KBM-7 (cell line): ENCODE measurements at places on chromosomes 1 and 21.

DNA sequence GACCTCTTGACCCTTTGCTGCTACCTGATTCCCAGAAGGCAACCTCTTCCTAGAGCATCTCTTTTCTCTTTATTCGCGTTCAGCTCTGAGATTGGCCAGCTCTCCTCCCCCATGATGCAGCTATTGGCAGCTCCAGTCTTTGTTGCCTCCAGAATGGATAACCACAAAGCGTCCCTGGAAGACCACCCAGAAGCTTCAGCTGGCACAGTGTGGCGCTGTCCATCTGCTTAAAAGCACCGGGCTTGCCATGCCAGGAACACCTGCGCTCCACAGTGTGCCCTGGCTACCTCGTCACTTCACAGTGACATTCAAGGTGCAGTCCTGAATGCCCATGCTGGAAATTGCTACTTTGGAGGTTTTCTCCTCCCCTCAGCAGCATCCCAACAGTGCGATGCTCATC is 353.9 kb downstream of the LMO4 start:
- no peak for DNase-seq

DNA sequence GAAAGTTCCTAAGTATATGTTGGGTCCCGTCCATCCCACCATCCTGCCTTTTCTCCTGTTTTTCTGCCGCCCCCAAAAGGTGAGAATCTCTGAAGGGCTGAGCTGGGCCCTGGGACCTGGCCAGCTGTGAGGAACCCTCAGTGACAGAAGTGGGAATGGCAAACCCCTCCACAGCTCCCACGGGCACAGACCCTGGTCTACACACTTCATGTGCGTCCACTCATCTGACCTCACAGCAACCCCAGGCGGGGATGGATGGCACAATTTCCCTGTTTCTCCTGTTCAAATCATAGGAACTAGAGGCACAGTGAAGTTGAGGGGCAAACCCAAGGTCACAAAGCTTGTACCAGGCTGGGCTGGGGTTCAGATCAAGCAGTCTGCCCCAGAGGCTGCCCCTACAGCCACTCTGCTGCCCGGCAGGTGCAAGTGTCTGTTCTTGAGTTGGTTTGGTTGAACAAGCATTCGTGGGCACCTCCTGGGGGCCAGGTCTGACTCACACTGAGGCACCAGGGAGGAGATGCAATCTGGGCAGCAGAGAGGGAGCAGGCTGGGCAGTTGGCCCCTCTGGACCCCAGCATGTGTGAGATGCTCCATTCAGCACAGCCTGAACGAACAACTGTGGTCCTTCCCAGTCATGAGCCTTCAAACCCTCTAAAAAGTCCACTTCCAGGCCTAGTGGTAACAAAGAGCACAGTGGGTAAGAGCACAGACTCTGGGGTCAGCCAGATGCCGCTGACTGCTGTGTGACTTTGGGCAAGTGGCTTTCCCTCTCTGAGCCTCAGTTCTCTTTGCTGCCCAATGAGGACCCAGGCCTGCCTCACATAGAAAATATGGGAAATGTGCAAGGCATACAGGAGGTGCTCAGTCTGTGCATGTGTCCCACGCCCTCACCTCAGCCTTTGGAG is 4.0 kb downstream of the EDN2 start:
- no peak for DNase-seq

DNA sequence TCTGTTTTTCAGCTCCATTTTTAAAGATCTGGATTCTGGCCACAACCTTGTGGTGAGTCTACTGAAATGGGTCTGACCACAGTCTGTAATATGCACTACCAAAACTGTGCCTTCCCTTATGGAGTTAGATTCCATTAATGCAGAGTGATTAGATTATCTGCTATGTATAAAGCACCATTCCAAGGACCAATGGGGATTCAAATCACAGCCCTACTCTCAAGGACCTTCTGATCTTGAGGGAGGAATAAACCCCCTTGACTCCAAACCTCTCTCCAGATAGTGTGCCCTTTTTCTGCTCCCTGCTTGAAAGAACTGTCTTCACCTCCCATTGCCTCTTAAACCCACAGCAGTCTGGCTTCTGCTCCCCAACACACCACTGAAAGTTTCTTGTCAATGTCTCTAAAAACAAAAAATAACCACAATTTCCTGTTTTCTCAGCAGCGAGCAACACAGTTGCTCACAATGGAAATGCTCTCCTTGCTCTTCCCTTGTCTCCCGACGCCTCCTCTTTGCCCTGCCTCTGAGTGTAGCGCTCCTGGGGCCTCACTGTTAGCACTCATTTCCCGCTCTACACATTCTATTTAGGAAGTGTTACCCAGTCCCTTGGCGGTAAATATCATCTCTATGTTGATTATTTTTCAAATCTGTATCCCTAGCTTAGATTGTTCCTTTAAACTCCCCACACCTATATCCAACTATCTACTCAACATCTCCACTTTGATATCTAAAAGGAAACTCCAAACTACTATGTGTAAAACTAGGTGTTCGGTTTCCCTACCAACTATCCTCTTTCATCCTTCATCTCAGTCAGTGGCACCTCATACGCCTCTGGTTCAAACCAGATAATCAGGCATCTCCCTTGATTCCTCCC is 13.6 kb downstream of the PCNX2 start:
- DNase-seq, result peak; percentile 41

GRCh38 chr1:172637522-172637921 is 21.4 kb upstream of the FASLG start:
- no peak for DNase-seq

DNA sequence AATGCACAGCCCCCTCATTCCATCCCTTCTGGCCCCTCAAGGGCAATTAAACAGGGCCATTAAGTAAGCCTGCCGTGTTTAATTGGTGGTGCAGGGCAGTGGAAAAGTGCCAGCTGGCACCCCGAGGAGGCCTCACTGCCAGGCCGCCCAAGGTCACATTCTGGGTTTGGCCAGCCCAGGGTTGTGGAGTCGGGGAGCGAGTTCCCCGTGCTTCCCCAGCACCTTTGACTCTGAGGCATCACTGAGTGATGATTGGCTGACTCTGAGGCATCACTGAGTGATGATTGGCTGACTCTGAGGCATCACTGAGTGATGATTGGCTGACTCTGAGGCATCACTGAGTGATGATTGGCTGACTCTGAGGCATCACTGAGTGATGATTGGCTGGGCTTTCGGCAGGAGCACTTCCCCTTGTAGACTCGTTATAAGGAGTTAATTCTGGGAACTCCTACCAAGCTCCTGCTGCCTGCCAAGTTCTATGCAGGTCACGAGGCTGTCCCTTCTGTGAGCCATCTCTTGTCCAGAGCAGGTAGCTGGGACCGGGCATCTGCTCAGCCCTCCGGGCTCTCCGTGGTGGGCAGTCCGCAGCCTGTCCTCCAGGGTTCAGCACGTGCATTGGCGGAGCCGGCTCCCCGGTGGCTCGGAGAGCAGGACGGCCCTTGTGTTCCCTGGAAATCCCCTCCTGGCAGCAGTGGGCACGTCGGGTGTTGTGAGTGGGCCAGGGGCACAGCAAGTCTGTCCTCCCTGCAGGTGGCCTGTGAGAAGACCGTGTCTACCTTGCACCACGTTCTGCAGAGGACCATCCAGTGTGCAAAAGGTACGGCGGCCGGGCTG is 20.9 kb downstream of the CSTB start:
- no peak for DNase-seq

GRCh38 chr1:233569636-233570035 is 44.3 kb upstream of the KCNK1 start:
- DNase-seq, result no peak

DNA sequence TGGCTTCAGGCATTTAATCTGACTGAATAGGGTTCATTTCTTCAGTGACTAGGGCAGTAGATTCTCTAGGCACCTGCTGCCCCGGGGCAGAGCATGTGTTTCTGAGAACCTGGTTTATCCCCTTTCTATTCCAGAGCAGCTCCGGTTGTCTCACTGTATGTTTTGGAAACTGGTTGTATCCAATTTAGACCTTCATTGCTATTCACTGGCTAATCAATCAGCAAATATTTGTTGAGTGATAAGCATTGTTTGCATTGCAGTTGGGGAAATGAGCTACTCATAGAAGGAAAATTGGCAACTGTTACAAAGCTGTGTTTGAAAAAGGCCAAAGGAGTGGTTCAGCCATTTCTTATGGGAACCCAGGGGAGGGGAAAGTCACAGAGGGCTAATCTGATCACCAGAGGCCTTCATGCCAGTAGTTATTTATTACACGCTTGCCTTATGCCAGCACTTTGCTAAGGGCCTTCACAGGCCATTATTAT is 2.9 kb downstream of the QSOX1 start:
- no peak for DNase-seq

GRCh38 chr1:169161496-169162194 is 55.2 kb downstream of the ATP1B1 start:
- peak; percentile 7 for DNase-seq

DNA sequence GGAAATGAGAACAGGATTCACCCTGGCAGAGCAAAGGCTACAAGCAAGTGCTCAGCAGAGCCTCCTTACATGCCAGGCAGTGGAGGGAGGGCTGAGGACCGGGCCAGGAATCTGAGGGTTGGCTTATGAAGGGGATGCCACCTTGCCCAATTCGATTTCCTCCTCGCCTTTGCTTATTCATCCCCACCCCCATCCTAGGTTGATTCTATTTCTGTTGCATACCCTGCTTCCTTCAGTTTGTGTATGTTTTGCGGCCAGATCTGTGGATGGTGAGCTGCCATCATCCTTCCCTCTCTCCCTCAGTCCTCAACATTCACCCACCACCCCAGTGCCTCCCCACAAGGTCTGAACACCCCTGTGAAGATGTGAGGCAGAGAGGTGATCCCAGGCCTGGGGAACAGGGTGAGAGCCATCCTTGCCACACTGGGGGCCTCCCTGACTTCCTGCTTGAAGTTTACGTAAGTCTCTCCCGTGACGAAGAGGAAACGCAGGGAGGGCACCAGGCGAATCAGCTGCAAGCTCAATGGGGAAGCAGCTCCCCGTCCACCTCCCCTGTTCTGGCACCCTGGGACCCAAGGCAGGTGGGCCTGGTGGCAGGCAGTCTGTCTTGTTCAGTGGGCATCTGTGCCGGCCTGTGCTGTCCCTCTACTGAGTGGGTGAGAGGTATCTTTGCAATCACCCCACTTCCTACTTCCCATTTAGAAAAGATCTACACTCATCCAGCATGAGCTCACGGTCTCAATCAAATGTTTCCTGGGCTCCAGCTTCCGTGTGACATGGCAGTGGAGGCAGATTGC is 50.6 kb upstream of the CNTN2 start:
- no peak for DNase-seq

- no peak for DNase-seq
Observed at GRCh38 chr1:43043695-43044094, 85.0 kb upstream of the SLC2A1 start.

- no peak for DNase-seq
Observed at GRCh38 chr1:180003026-180003695, 48.6 kb downstream of the CEP350 start.

DNA sequence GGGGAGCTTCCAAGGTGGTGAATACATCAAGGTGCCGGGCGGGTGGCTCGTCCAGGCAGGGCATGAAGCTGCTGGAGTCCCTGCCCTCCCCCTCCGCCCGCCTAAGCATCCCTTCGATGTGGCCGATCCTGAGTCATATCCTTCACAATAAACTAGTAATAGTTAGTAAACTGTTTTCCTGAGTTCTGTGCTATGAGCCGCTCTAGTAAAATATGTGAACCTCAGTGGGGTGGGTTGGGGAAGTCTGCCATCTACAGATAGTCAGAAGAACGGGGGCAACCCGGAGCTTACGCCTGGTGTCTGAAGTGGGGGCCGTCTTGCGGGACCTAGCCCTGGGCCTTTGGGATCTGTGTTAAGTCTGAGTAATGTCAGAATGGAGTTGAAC is 21.6 kb downstream of the C2CD2 start:
- no peak for DNase-seq

DNA sequence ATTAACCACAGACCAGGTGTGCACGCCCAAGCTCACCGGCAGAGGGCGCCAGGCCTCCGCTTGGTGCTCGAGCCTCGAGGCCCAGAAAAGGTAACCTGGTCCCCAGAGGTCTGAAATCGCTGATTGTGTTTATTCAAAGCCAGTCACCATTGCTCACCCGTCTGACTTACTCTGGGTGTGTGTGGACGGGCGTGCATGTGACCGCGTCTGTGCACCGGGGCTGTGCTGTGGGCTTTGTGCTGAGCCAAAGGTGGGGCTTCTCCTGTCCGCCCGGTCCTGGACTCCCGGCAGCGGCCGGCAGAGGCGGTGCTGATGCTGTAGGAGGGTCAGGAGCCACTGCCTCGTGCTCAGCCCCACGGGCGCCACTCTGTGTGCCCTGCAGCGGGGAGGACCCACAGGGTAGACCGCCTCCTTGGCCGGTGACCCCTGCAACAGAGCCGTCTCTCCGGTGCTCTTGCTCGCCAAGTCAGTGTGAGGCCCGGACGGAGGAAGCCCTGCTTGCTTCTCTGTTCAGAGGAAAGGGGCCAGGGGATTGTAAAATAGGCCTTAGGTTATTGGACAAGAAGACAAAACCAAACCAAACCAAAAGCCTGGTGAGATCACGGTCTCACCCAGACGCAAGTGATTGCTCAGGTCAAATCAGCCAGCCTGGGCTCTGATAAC is 32.0 kb upstream of the BTG2 start:
- peak; percentile 76 for DNase-seq

- DNase-seq, result no peak
Observed at GRCh38 chr1:187991944-187992343, 1163.2 kb downstream of the PLA2G4A start.

- no peak for DNase-seq
Observed at GRCh38 chr1:13737398-13737797, 37.4 kb downstream of the PRDM2 start.

DNA sequence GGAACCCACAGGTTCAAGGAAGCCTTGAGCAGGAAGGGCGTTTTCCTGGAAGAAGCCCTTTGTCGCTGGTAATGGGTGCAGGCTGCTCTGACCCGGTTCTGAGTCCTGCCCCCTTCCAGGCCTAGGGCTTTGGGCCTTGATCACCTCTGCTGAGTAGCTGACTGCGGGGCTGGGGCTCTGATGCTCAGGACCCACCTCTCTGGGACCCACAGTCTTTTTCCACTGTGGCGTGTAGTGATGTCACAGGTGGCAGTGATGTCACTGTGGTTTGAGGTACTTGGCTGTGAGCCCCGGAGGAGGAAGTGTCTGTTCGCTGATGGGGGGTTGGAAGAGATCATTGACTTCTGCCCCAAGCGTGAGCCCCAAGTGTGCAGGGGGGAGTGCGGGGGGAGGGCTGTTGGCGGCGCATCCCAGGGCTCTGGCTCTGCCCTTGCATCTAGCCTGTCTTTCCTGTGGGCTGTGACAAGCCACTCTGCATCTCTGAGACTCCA is 6.9 kb downstream of the TNFRSF1B start:
- DNase-seq, result peak; percentile 85

DNA sequence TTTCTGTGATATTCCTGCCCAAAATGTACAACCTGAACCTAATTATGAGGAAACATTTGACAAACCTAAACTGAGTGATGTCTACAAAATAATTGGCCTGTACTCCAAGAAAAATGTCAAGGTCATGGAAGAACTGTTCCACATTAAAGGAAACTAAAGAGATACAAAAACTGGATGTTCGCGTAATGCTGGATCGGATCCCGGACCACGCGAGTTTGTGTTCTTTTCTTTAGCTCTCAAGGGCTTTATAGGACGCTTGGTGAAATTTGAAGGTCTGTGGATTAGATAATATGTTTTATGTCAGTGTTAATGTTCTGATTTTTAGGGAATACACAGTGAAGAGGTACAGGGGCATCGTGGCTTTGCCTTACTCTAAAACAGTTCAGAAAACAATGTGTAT is 400.5 kb downstream of the CAMTA1 start:
- DNase-seq, result no peak

GRCh38 chr1:201828217-201828819 is 639 bp upstream of the IPO9 start:
- DNase-seq, result no peak

- peak; percentile 83 for DNase-seq
Observed at GRCh38 chr1:39816415-39817090, 27.9 kb upstream of the BMP8B start.

GRCh38 chr1:97904534-97904933 is 16.3 kb downstream of the DPYD start:
- no peak for DNase-seq
